ENCODE measurements at places on chromosomes 16 and 17.

GRCh38 chr16:23557779-23558702, 514 bp downstream of the UBFD1 start:
- no peak for DNase-seq

GRCh38 chr16:89721546-89722391, 432 bp downstream of the ZNF276 start:
- peak; percentile 85 for DNase-seq

DNA sequence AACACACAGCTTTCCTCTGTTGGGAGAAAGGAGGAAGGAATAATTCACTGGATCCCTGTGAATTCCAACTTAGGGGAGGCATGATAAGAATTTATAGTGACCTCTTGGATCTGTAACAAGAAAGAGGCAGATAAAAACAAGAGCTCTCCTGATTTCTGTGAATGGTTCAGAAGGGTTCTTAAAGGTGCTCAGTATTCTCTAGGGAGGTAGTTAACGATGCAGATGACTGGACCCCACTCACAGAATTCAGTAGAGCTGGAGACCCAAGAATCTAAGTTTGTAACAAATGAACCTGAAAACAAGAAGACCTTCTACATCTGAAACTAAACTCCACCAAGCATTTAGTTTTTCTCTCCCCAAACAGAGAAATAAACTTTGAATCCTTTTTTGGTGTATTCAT, 8.6 kb downstream of the ZNRF1 start:
- DNase-seq, result no peak

GRCh38 chr17:28957992-28958355, 6.7 kb upstream of the PHF12 start:
- DNase-seq, result no peak

GRCh38 chr16:31090540-31090939, 1.8 kb upstream of the PRSS53 start:
- DNase-seq, result no peak

DNA sequence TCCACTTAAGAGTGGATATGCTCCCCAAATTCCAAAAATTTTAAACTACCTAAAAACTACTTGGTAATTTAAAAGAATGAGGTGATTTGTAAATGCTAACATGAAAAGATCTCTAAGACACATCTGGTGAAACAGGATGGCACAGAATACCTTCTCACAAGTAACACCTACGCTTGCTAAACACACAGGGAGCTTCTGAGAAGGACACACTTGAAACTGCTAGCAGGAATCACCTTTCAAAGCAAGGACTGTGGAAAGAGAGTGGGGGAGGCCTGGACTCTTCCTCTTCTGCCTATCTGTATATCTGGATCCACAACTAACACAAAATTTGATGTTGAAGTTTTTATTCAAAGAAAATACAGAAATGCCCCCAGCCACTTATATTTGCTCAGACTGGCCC, 52.4 kb downstream of the CYTH1 start:
- DNase-seq, result no peak

DNA sequence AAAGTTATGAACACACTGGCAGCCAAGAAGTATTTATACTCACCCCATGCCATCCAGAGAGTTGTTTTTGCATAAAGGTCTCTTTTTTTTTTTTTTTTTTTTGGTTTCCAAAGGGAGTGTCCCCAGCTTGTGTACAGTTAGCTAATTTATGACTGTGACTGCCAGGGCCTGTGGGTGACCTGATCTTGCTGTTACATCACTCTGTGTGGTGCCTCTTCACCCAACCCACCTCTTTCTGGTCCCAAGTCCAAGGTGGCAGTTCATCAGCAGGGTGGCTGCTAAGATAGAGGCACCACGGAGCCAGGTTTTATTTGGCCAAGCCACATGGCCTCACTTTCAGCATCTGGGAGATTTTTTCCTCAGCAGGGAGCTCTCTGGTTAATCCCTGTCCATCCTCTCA, at the start of gene NOS2:
TSS of gene NOS2 (minus strand) at position 8 of the 400 bp plus-strand sequence. CDS start 1,720 bp downstream, outside the sequence.
- DNase-seq, result no peak

DNA sequence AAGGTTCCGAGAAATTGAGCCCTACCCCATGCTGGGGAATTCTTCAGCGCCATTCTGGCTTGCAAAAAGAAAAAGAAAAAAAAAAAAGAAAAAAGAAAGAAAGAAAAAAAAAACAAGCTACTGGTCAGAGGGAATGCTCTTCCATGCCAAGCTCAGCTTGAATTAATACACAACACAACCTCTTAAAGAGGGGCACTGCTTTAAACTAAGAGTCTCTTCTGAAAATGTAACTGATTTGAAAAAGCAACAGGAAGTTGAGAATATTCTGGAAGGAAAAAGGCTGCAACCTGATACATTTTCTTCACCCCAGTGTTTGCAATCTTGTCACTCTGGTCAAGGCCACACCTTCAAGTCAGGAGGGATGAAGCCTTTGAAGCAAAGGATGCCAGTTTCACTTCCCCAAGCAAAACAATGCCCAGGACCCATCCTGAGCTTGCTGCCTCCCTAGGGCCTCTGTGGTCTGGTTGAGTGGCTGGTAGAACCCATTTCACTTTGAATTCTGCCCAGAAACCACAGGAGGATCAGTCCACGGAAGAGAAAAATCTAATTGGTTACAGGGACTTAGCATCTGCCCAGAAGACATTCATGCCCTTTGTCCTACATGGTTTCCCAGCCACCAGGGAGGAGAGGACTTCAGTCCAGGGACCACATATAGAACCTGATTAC, 389.7 kb downstream of the SOX9 start:
- no peak for DNase-seq

- no peak for DNase-seq
Measured at GRCh38 chr17:9109933-9110332, 88.6 kb downstream of the NTN1 start.

- DNase-seq, result no peak
Measured at GRCh38 chr16:79312502-79312901, 288.0 kb downstream of the MAF start.

DNA sequence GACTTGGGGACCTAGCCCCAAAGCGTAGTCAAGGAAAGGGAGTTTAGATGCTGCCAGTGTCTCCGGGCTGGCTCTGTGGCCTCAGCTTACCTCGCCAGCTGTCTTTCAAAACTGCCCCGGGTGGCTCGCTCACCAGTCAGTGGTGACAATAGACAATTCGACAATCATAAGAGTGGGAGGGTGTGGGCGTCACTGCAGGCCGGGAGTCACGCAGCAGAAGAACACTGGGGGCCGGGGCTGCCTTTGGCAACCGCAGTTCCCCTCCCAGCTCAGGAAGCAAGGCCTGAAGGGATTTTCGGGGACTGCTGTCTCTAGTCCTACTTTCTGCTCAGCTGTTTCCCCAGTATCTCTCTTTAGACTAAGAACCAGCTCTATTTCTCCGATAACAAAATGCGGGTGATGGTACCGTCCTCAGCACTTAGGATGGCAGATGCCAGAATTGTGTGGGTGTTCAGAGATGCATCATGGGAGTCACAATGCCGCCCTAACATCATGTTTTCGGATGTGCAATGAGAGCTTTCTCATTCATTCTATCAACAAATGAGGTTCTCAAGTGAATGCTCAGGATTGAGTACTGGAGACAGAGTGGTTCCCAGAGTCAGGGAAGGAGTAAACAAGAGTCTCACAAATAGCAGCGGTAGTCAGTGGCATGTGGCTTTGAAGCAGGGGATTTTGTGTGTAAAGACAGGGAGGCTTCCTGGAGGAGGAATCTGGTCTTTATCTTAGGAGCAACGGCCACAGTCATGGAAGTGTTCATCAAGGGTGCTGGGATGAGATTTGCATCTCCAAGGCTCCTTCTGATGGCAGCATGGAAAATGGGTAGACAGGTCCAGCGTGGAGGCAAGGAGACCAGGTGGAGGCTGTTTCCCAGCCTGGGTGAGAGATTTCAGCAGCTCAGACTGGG, 93.1 kb downstream of the ZDHHC7 start:
- no peak for DNase-seq

DNA sequence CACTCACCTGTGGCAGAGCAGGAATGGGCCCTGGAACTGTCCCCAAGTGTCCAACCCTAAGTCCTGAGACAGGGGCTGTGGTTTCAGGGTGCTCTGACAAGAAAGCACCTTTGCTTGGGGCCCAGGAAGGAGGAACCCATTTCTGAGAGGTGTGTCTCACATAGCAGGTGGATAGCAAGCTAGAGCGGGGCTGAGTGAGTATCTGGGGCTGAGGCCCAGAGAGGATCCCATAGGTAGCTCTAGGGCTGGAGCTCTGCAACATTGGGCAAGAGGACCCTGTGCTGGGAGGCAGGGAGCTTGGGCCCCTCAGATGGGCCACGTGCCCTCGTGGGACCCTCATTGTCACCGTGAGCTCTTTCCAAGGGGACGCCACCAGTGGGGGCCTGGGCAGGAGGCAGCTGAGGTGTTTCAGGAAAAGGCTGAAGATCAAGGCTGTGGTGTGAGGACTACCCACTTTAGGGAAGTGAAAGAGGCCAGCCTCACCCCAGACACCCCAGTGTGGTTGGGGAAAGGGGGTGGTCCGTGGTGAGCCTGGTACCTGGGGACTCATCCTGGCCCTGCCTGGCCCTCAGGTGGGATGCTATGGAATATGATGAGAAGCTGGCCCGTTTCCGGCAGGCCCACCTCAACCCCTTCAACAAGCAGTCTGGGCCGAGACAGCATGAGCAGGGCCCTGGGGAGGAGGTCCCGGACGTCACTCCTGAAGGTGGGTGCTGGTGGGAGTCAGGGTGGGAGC, 5.3 kb downstream of the DEF8 start:
- DNase-seq, result no peak

DNA sequence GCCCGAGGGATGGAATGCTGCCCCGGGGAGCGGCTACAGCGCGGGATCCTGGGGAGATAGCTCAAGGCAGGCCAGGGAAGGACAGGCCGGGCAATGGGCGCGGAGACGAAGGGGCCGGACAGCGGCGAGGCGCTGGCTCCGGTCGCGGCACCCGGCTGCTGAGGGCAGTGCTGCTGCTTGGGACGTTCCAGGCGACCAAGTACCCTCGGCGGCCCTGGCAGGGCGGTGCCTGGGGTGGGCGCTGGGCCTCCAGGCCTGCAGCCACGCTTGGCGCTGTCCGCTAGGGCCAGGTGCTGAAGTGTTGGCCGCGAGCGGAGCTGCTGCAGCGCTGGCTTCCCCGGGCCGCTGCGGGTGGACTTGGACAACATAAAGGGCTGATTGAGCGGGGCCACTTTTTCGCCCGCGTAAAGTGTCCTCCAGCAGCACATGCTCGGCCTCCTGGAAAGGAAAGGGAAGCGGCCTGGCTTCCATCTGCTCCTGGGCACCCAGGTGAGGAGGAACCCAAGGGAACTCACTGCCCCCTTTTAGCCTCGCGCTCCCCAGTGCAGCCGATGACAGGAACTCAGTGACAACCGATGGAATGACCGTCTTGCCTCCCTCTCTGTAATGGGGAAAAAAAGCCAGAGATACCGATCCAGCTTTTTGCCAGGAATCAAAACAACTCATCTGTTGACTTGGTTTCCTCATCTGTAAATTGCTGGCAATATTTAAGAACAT, 23.7 kb downstream of the CLEC3A start:
- no peak for DNase-seq

DNA sequence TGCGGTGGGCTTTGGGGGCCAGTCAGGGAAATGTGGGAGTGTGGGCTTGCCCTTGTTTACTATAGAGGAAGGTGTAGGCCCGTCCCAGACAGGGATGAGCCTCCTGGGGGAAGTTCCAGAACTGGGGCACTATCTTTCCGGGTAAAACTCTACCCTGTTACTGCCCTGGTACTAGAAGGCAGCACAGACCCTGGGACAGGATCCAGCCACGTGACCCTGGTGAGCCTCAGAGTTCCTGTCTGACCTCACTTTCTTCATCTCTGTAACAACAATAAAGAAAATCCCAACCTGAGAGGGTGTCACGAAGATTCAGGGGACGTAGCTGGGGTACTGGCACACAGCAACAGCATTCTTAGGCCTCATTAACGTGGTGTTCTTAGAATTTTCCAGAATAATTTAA, 239.6 kb upstream of the FOXF1 start:
- DNase-seq, result no peak

DNA sequence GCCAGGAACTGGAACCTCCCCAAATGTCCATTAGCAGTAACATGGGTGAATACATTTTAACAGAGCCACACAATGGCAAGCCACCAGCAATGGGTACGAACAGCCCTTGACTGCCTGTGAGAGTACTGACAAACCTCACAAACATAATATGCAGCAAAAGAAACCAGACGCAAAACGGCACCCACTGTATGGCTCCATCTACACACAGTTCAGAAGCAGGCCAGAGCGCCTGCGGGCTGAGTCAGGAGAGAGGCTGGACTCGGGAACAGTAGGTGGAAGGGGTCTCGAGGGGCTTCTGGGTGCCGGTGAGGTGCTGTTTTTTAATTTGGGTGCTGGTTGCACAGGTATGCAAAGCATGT, 77.4 kb upstream of the TOB1 start:
- no peak for DNase-seq

- DNase-seq, result no peak
Measured at GRCh38 chr16:988471-989353, 7.1 kb downstream of the SOX8 start.

- DNase-seq, result no peak
Measured at GRCh38 chr17:15501282-15501681, 33.9 kb upstream of the CDRT4 start.

DNA sequence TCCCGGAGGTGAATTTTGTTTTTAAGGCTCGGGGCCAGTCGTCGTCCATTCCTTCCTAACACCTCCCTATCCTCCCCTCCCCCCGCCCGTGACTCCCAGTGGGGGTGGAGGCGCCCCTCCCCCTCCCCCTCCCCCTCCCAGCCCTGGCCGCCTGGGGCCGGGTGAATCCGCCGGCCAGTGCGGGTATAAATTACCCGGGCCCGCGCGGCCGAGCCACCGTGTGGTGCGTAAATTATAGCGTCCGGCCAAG, 2.0 kb upstream of the GSE1 start:
- no peak for DNase-seq

DNA sequence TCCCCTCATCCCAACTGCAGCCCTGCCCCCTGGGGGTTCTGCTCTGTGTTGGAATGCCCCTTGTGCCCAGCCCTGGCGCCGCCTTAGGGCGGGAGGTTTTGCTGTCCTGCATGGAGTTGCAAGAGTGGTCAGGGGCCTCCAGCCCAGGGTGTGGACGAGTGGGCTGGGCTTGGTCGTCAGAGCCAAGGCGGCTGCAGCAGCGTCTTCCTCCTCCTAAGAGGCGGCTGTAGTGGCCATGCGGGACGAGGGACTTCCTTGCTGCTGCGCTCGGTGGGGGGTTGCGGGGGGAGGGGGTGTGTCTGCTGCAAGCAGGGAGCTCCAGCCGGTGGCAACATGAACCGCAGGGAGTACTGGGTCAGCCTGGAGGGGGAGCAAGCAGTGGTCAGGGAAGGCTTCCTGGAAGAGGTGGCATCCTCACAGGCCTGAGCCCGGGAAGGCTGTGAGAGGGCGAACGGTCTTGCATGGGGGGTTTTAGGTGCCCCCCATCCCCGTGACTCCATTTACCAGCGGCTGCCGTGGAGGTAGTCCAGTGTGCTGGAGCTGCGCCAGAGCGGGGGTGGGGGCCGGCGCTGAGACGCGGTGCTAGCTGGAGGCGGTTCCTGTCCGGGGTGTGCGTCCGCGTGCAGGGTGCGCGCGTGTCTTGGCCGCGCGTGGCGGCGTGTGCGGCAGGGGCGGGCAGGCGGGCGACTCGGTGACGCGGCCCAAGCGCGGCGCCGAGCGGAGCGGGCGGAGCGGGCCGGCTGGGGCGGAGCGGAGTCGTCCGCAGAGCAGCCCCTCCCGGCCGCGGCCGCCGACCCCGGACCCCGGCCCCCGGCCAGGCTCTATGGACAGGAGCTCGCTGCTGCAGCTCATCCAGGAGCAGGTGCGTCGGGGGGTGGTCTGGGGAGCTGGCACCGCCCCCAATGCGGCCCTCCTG, at the start of gene RHBDL1:
TSS of gene RHBDL1 (plus strand) at position 704 of the 916 bp plus-strand sequence. CDS start at position 824, 120 bp downstream.
- DNase-seq, result no peak
